ENCODE measurements at places on chromosomes 3 and 15. TPM values are rescaled to one million over a fixed set of nuclear protein-coding genes. Genes with fewer than 3 reads are reported as not detected.

DNA sequence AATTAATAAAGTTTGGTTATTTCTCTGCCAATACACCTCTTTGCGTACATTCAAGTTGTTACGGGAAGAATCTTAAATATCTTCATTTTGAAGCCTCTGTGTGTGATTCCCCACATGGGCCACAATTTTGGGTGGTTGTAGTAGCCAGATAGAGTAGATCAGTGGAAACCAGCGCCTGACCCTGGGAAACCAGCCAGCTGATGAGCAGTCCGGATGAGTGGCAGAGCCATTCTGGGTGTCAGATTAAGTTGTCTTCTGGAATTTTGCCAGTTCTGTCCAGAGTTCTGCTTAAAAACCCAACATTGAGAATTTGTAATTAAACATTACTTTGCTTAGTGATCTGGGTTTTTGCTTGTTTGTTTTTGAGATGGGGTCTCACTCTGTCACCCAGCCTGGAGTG lies 49.7 kb downstream of the MRPS25 start:
- no peak for DNase-seq
- no peak overlapping the region for H3K27ac ChIP-seq
- no peaks in the 10 kb centered on the region for H3K4me1 ChIP-seq
- no peaks in the 10 kb centered on the region for H3K27me3 ChIP-seq
- H3K4me3 ChIP-seq = no peak overlapping the region

GRCh38 chr3:69324362-69325025 lies 61.4 kb downstream of the FRMD4B start:
- no peak overlapping the region for H3K4me3 ChIP-seq
- H3K27ac ChIP-seq = no peak overlapping the region
- no peak for DNase-seq
- H3K27me3 ChIP-seq = no peaks in the 10 kb centered on the region

- no peak overlapping the region for H3K4me3 ChIP-seq
- H3K36me3 ChIP-seq = no peaks in the 10 kb centered on the region
- no peak for DNase-seq
Measured at GRCh38 chr3:122094693-122095092, 39.5 kb downstream of the CD86 start.

ALDH1A2 gene
- not detected for total RNA-seq

GRCh38 chr3:30308131-30308530 lies 298.3 kb upstream of the TGFBR2 start:
- H3K27ac ChIP-seq = no peak overlapping the region
- H3K27me3 ChIP-seq = no peaks in the 10 kb centered on the region
- no peaks in the 10 kb centered on the region for H3K36me3 ChIP-seq
- DNase-seq = no peak
- H3K4me3 ChIP-seq = no peak overlapping the region

DNA sequence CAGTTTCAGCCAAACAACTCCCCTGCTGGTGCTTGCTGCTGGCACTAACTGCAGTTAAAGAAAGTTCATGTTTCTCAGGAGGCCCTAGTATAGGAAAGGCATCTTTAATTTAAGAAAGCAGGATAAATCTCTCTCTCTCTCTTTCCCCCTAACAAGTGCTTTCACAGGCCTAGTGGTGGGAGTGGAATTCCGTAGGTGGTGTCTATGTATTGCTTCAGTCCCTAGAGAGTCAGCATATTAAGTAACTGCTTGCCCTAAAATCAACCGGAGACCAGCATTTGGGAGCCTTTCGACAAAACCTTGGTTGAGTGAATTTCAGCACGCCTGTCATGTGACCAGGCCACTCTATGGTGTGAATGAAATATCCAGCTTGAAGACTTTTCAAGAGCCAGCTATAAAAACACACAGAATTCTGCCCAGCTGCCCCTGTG lies 169.2 kb upstream of the TGFBR2 start:
- H3K4me1 ChIP-seq = no peaks in the 10 kb centered on the region
- no peak overlapping the region for H3K27ac ChIP-seq
- no peak overlapping the region for H3K4me3 ChIP-seq
- DNase-seq = no peak

DNA sequence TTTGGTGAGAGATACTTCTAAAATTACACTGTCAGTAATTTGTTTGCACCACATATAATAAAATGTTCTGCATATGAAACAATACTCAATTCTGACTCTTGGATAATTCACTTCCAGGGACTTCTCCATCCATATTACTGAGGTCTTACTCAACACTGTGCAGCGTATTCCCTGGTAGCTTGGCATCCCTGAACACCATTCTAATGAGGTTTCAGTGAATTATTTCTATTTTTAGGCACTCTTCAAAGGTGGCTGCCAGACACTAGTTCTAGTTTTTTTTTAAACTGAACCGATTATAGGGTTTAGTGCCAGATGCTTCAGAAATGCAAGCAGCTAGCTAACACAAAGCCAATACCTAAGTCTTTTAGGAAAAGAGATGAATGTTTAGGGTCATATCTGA lies 283.3 kb downstream of the FEZF2 start:
- no peak overlapping the region for H3K27ac ChIP-seq
- no peaks in the 10 kb centered on the region for H3K27me3 ChIP-seq
- no peak for DNase-seq

DNA sequence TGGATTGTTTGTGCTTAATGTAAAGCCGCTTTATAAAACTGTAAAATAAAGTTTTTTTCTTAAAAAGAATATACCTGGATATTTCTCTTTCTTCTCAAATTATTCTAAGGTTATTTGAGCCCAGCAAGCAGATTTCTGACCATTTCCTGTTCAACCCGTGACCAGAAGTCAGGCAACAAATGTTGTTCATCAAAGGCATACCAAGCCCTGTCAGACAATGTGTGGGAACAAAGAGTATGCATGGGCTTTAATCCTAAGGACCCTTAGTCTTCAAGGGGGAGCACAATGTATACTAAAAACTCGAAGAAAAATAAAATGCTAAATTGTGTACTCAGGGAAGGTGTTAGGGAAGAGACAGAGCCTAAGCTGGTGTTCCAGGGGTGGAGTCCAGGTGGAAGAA lies 26.6 kb upstream of the PAQR5 start:
- DNase-seq = no peak
- H3K4me1 ChIP-seq = no peaks in the 10 kb centered on the region
- no peak overlapping the region for H3K27ac ChIP-seq
- H3K36me3 ChIP-seq = no peaks in the 10 kb centered on the region

GRCh38 chr3:127483902-127484591 lies 106.5 kb downstream of the TPRA1 start:
- peaks cover 2% of the 10 kb centered on the region for H3K4me1 ChIP-seq
- no peak for DNase-seq
- H3K36me3 ChIP-seq = no peaks in the 10 kb centered on the region
- H3K27ac ChIP-seq = no peak overlapping the region
- H3K4me3 ChIP-seq = no peak overlapping the region

DNA sequence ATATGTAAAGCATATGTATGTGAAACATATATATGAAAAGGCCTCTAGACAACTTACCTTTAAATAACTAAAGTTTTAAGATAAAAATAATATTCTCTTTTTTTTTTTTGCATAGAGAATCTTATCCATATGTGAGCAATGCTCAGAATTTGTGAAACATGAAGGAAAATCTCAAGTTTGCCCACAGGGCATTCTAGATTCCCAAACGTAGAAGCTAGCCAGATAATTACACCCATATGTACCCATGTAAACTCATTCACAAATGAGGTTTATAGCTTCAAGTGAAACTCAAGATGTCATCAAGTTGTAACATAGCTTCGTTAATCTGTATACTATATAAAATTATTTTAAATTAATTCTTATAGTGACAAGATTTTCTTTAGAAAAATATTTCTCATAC lies 537.3 kb upstream of the NR2F2 start:
- H3K36me3 ChIP-seq = no peaks in the 10 kb centered on the region
- H3K27me3 ChIP-seq = no peaks in the 10 kb centered on the region
- H3K4me1 ChIP-seq = no peaks in the 10 kb centered on the region
- no peak overlapping the region for H3K27ac ChIP-seq

DNA sequence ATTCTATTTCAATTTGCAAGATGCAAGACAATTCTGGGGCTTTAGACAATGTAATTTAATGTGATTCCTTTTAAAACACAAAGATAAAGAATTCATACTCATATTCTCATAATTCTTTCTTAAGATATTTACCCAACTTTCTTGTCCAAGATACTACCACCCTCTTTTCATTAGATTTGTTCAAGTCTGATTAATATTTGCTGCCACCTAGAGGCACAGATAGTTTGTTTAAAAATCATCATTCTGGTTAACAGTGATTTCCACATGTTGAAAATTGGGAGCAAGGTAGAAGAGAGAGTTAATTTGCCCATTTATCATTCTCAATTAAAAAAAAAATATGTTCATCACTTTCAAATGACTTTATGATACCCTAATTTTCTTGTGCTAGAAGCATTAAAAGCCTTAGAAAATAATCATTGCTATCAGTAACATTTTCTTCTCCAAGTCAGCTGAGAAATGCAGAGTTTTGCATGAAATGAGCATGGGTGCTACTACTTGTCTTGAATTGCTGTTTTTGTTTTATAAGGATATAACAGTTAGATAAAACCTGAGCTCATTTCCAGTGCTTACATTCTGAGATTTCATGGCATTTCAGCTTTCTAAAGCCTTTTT lies 11.6 kb downstream of the TAMM41 start:
- no peaks in the 10 kb centered on the region for H3K27me3 ChIP-seq
- peaks cover 83% of the 10 kb centered on the region for H3K36me3 ChIP-seq
- H3K4me1 ChIP-seq = no peaks in the 10 kb centered on the region
- H3K4me3 ChIP-seq = no peak overlapping the region
- no peak for DNase-seq
- H3K27ac ChIP-seq = no peak overlapping the region

DNA sequence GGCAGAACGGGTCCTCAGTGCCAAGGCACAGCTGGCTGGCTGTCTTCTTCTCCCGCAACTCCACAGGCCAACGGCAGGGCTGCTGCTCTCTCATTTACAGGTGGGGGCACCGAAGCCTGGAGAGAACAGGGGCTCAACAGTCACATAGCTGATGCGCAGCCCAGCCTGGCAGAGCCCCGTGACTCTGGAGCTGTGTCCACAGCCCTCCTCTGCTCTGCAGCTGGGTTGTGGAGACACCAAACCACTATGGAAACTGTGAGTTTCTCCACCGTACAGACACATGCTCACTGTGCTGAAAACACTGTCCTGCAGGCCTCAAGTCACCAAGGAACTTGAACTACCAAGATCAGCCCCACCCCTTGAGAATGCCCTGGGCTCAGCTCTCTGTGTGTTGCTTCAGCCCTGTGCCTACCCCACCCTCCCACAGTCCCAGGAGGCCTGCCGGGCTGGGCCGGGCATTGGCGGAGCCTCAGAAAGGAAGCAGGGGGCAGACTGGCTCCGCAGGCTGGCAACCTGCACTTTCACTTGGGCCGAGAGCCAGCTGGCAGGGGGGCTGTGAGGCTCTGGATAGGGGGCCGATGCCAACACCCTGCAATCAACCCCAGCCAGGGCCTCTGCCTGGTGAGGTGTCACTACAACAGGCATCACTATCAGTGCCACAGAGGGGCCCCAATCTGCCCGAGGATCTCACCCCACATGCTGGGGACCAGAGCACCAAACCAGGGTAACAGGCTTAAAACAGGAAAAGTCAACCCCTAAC lies 113.7 kb upstream of the RPL32 start:
- no peak overlapping the region for H3K27ac ChIP-seq
- H3K4me1 ChIP-seq = peaks cover 94% of the 10 kb centered on the region
- no peaks in the 10 kb centered on the region for H3K27me3 ChIP-seq
- DNase-seq = peak; percentile 15
- H3K4me3 ChIP-seq = no peak overlapping the region

CCNB2 gene
- total RNA-seq = 0.85 TPM

- no peak overlapping the region for H3K27ac ChIP-seq
- no peaks in the 10 kb centered on the region for H3K36me3 ChIP-seq
- H3K4me1 ChIP-seq = no peaks in the 10 kb centered on the region
- DNase-seq = no peak
Measured at GRCh38 chr15:26261966-26262365, 398.8 kb upstream of the ATP10A start.

GRCh38 chr3:107347751-107348150 lies 29.5 kb upstream of the CCDC54 start:
- H3K27me3 ChIP-seq = no peaks in the 10 kb centered on the region
- no peak for DNase-seq

DNA sequence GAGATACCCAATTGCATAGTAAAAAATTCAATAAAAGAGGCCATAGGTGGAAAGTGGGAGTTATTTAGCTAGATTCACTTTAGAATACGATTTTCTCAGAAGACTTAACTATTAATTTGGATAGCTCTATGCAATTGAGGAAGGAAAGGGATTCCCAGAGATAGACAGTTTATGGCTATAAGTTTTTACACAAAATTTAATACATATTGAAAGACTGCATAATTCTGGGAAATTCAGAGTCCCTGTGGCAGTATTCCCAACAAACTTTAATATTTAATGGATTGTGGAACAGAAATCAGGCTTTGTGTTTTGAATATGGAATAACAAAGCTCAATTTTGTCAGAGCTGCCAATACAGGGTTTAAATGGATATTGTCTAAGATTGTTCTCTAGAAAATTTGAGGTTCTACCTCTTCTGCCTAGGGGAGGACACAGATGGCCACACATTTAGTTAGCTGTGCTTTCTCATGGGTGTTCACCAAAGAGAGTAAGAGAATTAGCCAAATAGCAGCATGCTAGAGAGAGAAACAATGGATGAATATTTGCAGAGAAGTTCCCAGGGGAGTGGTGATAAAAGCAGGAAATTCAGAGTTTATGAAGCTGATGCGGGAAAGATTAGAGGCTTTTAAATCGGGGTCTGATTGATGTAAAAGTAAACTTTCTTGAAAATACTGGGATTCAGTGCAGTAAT lies 8.5 kb downstream of the ISL2 start:
- no peak overlapping the region for H3K27ac ChIP-seq
- DNase-seq = no peak
- peaks cover 50% of the 10 kb centered on the region for H3K4me1 ChIP-seq
- peaks cover 83% of the 10 kb centered on the region for H3K27me3 ChIP-seq

- no peak overlapping the region for H3K4me3 ChIP-seq
- no peak for DNase-seq
- no peaks in the 10 kb centered on the region for H3K4me1 ChIP-seq
- H3K27ac ChIP-seq = no peak overlapping the region
- peaks cover 5% of the 10 kb centered on the region for H3K27me3 ChIP-seq
- H3K36me3 ChIP-seq = no peaks in the 10 kb centered on the region
Measured at GRCh38 chr3:127770671-127771355, 51.5 kb downstream of the MGLL start.

DNA sequence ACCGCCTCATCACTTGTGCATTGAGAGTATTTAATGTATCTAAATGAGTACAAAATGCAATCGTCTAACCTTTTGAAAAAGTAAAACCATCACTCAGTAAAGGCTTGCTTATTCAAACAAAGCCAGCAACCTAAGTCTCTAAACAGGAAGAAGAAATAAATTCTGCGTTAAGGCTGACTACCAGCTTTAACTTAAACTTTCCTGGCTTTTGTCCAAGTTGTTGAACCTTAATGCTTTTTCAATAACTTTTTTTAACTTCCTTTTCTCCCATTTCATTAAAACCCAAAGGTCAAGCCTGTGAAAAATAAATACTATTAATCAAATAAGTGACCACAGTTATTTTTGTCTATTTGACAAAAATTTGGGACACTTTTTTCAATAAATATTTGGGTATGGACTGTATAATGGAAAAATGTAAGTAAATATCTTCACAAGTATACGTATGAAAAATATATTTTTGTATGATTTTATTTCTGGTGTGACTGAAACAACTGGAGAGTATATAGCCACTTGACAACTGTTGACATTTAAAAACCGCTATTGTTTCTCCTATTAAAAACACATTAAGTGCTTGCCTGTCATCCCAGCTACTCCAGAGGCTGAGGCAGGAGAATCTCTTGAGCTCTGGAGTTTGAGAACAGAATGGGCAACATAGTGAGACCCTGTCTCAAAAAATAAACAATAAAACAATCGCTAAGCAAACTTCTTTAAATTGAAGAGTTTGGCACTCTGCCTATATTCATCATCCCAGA lies 2.9 kb downstream of the KLHL24 start:
- H3K27me3 ChIP-seq = no peaks in the 10 kb centered on the region
- H3K4me3 ChIP-seq = no peak overlapping the region
- H3K27ac ChIP-seq = no peak overlapping the region
- peaks cover 29% of the 10 kb centered on the region for H3K4me1 ChIP-seq
- DNase-seq = no peak
